A549 treated with dexamethasone at 1 μM for 4 hours (cell line): ENCODE measurements at places on chromosomes 3 and 15. TPM values are rescaled to one million over a fixed set of nuclear protein-coding genes. Genes with fewer than 3 reads are reported as not detected.

The HIGD1A gene
- total RNA-seq = 70.1 to 95.7 TPM (median 73.2 TPM) in 5 replicates

The C3orf80 gene
- total RNA-seq = 0.79 to 1.1 TPM (median 0.96 TPM) in 5 replicates

The RTP3 gene
- not detected in 5 replicates for total RNA-seq

The LIPH gene
- total RNA-seq = 4.7 to 6.1 TPM (median 5.1 TPM) in 5 replicates

The NOX5 gene
- total RNA-seq = 0.10 to 0.34 TPM (median 0.19 TPM) in 5 replicates

The CCR3 gene
- not detected in 5 replicates for total RNA-seq

The ISLR gene
- 0.33 to 0.52 TPM (median 0.35 TPM) in 5 replicates for total RNA-seq

The EFHB gene
- 0.79 to 2.3 TPM (median 1.5 TPM) in 5 replicates for total RNA-seq

The GOLGB1 gene
- total RNA-seq = 13.5 to 18.0 TPM (median 15.6 TPM) in 5 replicates

The CLEC3B gene
- not detected in 5 replicates for total RNA-seq

The DZIP3 gene
- 2.8 to 5.0 TPM (median 4.7 TPM) in 5 replicates for total RNA-seq

The EIF4E3 gene
- 3.6 to 5.2 TPM (median 4.7 TPM) in 5 replicates for total RNA-seq

The OSTN gene
- not detected in 5 replicates for total RNA-seq

The PIF1 gene
- 6.7 to 15.9 TPM (median 13.2 TPM) in 5 replicates for total RNA-seq

The GPR156 gene
- 0.25 to 0.59 TPM (median 0.38 TPM) in 5 replicates for total RNA-seq

The GOLGA6L9 gene
- total RNA-seq = 1.4 to 2.2 TPM (median 2.1 TPM) in 5 replicates

The VWA5B2 gene
- 0.20 to 0.50 TPM (median 0.39 TPM) in 5 replicates for total RNA-seq

The OR5H6 gene
- not detected in 5 replicates for total RNA-seq

The SNRK gene
- total RNA-seq = 4.2 to 5.6 TPM (median 5.0 TPM) in 5 replicates

The C3orf22 gene
- total RNA-seq = not detected in 5 replicates

The MCF2L2 gene
- 0.19 to 0.69 TPM (median 0.26 TPM) in 5 replicates for total RNA-seq

The DPPA4 gene
- total RNA-seq = not detected in 5 replicates

The PLSCR4 gene
- 7.3 to 12.0 TPM (median 9.9 TPM) in 5 replicates for total RNA-seq

The IQCF5 gene
- total RNA-seq = not detected in 5 replicates

The PPP1R14D gene
- total RNA-seq = 0.14 to 0.21 TPM (median 0.19 TPM) in 3 of 5 replicates, not detected in the others

The CCDC9B gene
- 13.0 to 26.8 TPM (median 19.2 TPM) in 5 replicates for total RNA-seq

The FAM107A gene
- total RNA-seq = 0.37 to 0.54 TPM (median 0.46 TPM) in 5 replicates

The PEX5L gene
- 0.05 TPM in 1 of 5 replicates, not detected in the others for total RNA-seq

The CELSR3 gene
- 2.7 to 4.4 TPM (median 4.2 TPM) in 5 replicates for total RNA-seq

The ULK3 gene
- total RNA-seq = 21.0 to 36.3 TPM (median 29.4 TPM) in 5 replicates

The SLC15A2 gene
- total RNA-seq = 0.11 to 0.21 TPM (median 0.19 TPM) in 4 of 5 replicates, not detected in the other

The NCKIPSD gene
- total RNA-seq = 7.8 to 12.0 TPM (median 10.7 TPM) in 5 replicates

The EFCC1 gene
- not detected in 5 replicates for total RNA-seq

The GXYLT2 gene
- 1.0 to 1.5 TPM (median 1.2 TPM) in 5 replicates for total RNA-seq

The WDR76 gene
- total RNA-seq = 12.0 to 14.7 TPM (median 12.7 TPM) in 5 replicates

The RASL12 gene
- total RNA-seq = 0.08 to 0.17 TPM (median 0.14 TPM) in 4 of 5 replicates, not detected in the other

The CCRL2 gene
- 0.08 to 0.11 TPM (median 0.09 TPM) in 4 of 5 replicates, not detected in the other for total RNA-seq

The PLA2G4E gene
- 0.01 TPM in 1 of 5 replicates, not detected in the others for total RNA-seq

The OXTR gene
- 8.9 to 11.9 TPM (median 10.9 TPM) in 5 replicates for total RNA-seq
